Gastroesophageal sphincter (tissue), 4 donors: ENCODE measurements at places on chromosomes 13 and 19. TPM values are rescaled to one million over a fixed set of nuclear protein-coding genes. Genes with fewer than 3 reads are reported as not detected.

The ADGRE2 gene
- 1.4 TPM for total RNA-seq

The SBSN gene
- total RNA-seq = 1.0 TPM

The ATP11A gene
- total RNA-seq = 21.7 TPM

The RNF17 gene
- not detected for total RNA-seq

The VSTM1 gene
- total RNA-seq = not detected

The PNMA8B gene
- total RNA-seq = 1.9 TPM

The SIAH3 gene
- not detected for total RNA-seq

The MAB21L1 gene
- total RNA-seq = 3.3 TPM

The ZNF578 gene
- total RNA-seq = 1.9 TPM

The UBE2L5 gene
- total RNA-seq = not detected

The CLEC4G gene
- not detected for total RNA-seq

The IRGC gene
- total RNA-seq = not detected

The LILRB3 gene
- total RNA-seq = 13.2 TPM

The CD33 gene
- 7.0 TPM for total RNA-seq
